ENCODE measurements at places on chromosomes 11 and 22. TPM values are rescaled to one million over a fixed set of nuclear protein-coding genes. Genes with fewer than 3 reads are reported as not detected.

DNA sequence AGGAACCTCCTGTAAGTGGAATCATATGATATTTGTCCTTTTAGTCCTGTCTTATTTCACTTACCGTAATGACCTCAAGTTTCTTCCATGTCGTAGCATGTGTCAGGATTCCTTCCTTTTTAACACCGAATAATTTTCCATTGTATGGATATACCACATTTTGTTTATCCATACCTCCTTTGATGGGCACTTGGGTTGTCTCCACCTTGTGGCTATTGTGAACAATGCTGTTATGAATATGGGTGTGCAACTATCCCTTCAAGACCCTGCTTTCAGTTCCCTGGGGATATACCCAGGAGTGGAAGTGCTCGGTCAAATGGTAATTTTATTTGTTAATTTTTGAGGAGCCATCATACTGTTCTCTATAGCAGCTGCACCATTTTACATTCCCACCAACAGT, 244.9 kb upstream of the BLID start:
- no peak for DNase-seq

DNA sequence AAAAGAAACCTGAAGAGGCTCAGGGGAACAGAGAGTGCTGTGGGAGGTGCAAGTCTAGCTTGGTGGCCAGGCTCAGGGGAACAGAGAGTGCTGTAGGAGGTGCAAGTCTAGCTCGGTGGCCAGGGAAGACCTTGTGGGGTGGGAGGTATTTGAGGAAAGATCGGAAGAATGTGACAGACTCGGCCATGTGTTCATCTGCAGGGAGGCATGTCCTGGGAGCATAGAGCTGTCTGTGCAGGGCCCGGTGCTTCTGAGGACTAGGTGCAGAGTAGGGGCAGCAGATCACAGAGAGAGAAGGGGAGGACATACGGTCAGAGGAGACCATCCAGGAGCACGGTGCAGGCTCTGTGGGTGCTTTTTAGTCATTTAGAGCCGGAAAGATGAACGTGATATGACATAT, 10.8 kb downstream of the IFITM10 start:
- DNase-seq, result no peak

DNA sequence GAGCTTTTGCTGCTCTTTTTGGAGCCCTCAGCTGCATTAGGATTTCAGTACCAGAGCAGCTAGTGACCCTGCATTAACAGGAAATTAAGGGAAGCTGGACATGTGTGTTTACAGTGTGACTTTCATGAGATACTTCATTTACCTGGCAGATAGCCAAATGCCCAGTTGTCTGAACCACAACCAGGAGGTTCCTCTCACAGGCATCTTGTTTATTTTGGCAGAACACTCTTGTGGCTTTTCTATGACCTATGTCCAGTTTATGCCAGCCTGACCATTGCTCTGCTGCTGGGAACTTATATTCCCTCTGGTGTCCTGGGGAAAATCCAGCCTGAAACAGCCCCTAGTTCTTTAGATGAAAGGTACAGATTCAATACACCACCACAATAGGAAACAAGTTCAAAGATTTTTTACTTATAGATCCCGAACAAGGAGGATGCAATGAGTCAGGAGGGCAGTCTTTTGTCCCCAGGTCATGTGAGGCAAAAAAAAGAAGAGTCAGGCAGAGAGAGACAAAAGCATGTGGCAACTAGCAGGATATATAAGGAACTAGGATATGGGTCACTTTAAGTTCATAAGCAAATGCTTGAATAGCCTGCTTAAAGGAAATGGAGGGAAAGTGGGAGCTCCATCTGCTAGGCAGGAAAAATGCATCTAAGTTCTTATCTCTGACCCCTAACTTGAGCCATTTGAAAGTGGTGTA, 379.3 kb downstream of the INSC start:
- DNase-seq, result no peak

- DNase-seq, result peak; percentile 21
These were observed 7.1 kb upstream of the VWA5A start for GRCh38 chr11:124108156-124108555.

The KDM4E gene
- not detected for total RNA-seq

The PIK3IP1 gene
- 3.9 TPM for total RNA-seq

The VPREB1 gene
- not detected for total RNA-seq

The KDM4D gene
- 3.7 TPM for total RNA-seq

GRCh38 chr11:10379871-10380568, 75.0 kb upstream of the AMPD3 start:
- DNase-seq, result no peak

The TRIM48 gene
- not detected for total RNA-seq

- no peak for DNase-seq
These were observed 6.0 kb upstream of the TUBA8 start for GRCh38 chr22:18104566-18104965.

DNA sequence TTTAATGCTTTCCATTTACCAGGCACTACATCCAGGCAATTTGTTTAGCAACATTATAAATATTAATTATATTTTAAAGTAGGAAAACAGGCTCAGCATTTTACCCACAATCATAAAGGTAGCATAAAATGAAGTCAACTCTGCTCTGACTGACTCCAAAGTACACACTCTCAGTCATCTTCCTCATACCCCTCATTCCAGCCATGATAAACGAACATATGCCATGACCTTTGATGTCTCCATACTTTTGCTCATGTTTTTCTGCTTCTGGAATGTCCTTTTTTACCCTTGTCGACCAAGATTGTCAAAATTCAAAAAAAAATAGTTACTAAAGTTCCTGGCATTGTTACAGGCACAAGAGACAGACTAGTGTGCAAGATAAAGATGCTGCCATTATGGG, 77.7 kb upstream of the SOX6 start:
- no peak for DNase-seq

DNA sequence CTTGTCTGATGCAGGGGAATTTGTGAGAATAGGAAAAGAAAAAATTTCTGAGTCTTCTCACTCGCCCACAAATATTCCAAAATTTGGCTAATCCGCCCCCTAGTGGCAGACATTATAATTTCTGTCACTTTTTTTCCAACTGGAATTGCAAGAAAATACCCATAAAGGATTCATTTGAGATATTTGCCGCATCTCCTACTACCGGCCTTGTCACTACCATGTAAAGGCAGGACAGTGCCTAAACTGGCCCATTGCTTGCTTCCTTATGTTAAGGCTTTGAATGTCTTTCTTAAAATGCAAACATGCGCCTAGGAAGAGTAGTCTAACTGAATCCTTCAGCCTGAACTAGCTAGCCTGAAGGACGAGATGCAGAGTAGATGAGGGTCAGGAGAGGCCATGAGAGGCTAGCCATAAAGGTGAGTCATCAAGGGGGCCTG, 9.3 kb upstream of the CEP295 start:
- no peak for DNase-seq

- DNase-seq, result peak; percentile 84
These were observed 146.8 kb downstream of the MN1 start for GRCh38 chr22:27654546-27655445.

The LRP4 gene
- total RNA-seq, result 25.0 TPM

GRCh38 chr11:112877581-112877980, 83.6 kb upstream of the NCAM1 start:
- DNase-seq, result peak; percentile 68

DNA sequence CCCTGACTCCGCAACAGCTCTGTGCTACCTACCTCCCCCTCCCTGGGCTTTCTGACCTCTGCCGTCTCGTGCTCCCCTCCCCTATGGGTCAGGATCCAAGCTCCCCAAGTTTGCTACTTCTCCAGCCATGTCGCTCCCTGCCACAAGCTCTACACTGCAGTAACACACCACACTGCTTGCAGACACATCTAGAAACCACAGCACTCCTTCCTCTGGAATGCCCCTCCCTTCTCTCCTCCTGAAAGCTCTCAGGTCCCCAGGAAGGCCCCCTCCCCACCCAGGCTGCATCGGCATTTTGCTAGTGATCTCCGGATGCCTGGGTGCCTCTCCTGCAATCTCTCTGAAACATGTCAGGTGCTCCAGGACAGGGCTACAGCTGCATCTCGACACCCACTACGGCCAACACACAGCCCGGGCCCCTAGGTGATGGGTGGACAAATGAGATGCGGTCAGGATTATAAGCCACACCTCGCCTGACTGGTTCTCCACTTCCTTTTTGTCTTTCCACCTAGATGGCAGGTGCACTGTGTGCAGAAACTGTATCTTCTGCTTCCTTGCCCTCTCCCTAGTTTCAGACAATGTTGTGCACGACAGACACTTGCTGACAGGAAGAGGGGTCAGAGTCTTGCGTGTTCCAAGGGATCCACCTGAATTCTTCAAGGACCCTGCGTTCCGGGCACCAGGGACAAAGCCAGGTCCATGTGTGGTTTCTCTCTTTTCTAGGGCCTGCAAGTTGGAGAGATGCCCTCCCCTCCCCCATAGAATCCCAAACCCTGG, 22.9 kb downstream of the RPUSD4 start:
- DNase-seq, result peak; percentile 56

GRCh38 chr11:98616098-98616655, 404.6 kb upstream of the CNTN5 start:
- no peak for DNase-seq

The FXYD6 gene
- 32.8 TPM for total RNA-seq

- DNase-seq, result peak; percentile 72
These were observed 2.0 kb downstream of the TENM4 start for GRCh38 chr11:79438631-79439409.

The CARD10 gene
- 16.5 TPM for total RNA-seq

DNA sequence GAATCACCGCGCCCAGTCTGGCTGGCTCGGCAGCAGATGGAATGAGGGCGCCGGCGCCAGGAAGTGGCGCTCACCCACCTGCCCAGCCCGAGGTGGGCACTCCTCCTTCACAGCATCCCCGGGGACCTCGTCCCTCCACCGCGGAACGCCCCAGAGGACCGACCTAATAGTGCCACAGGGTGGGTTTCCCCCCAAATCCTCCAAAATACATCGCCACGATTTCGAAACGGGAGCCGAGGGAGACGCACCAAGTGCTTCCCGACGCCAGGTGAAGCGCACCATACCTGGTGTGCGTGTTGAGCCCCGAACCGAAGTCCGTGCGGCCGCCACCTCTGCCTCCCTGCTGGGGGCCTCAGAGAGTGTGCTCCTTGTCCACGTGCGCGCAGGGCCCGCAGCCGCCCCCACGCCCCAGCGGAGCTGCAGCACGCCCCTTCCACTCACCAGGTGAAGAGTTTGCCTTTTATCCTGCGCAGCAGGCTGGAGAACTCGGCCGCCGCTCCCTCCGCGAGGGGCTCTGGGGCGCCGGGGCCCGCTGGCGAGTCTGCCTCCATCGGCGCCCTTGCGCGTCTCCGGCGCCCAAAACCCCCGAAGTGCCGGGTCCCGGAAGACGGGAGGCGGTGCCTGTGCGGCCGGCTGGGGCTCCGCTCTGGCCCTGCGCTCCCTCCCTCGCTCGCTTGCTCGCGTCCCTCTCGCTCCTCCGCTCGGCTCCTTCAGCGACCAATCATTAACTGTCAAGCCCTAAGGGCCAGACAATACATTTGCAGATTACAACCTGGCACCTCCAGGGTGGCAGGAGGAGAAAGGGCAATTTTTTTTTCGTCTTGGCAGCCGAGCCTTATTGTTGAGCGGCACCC, at the start of gene SLC35F2:
Gene SLC35F2 (minus strand): TSS at position 571 of the 854 bp plus-strand sequence. CDS start 20 bp downstream, at position 551.
- DNase-seq, result peak; percentile 88

- DNase-seq, result no peak
These were observed 60.1 kb downstream of the ZNRF3 start for GRCh38 chr22:28943501-28943879.

GRCh38 chr11:763549-764321, 13.6 kb downstream of the GATD1 start:
- DNase-seq, result peak; percentile 48

- peak; percentile 48 for DNase-seq
These were observed 14.9 kb downstream of the ADAMTS8 start for GRCh38 chr11:130413405-130414106.

The SMTNL1 gene
- not detected for total RNA-seq

The OR4D5 gene
- not detected for total RNA-seq

The ARHGAP20 gene
- 0.07 TPM for total RNA-seq

The NLRP10 gene
- total RNA-seq, result not detected

DNA sequence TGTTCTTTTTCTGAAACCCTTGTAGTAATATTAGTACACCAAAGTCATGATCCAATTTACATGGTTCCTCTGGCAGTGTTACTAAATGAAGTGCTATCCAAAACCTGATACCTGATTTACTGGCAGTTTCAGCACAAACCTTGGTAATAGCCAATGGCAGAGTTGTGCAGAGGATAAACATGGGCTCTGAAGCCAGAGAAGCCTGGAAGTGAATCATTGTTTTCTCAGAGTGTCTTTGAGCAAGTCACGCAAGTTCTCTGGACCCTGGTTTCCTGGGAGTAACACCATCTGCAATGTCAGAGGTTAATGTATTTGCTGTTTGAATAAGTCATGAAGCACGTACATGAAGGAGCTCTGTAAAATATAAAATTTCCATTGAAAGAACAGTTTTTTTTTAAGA, 222.3 kb upstream of the NARS2 start:
- no peak for DNase-seq

GRCh38 chr22:46619240-46619829, 851 bp upstream of the GRAMD4 start:
- DNase-seq, result no peak

- DNase-seq, result no peak
These were observed 328.0 kb downstream of the MN1 start for GRCh38 chr22:27473533-27473932.

GRCh38 chr11:19419808-19420207, 179.1 kb upstream of the E2F8 start:
- no peak for DNase-seq

DNA sequence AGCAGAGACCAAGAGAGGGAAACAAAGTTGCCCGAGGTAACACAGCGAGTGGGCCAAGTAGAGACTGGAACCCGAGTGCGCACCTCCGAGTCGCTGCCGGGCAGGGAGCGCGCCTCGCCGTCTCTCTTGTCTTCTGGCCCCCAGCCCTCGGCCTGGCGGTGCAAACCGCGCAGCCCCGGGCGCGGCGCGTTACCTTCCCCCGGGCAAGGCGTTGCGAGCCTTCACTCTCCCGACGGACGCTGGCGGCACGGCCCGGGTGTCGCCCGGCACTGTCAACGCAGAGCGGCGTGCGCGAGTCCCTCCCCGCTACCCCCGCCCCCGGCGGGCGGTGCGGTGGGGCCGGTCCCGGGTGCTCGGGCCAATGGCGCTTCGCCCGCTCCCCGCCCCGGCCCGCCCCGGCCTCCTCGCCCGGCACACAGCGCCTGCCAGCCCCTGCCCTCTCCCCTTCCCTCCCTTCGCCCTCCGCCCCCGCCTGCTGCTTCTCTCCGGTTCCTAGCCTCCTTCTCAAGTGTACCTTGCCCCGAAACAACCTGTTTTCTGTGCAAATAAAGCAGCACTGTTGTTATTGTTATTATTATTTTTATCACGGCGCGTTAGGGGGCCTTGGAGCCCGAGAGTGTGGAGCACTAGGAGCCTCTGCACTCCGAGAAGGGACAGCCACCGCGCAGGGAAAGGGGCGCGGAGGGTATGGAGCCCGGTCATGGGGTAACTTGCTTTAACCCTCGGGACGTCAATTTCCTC, at the start of gene SYTL2:
Gene SYTL2 (minus strand): TSS at position 271 of the 741 bp plus-strand sequence. CDS start 53,416 bp downstream, outside the sequence.
- peak; percentile 95 for DNase-seq

The CALCB gene
- total RNA-seq, result 0.41 TPM

All from H7 (cell line).